ENCODE measurements at places on chromosomes 1 and 21. TPM values are rescaled to one million over a fixed set of nuclear protein-coding genes. Genes with fewer than 3 reads are reported as not detected.

Gene RIPPLY3
- total RNA-seq, result 0.26 TPM

Gene LIN28A
- not detected for total RNA-seq

Gene PDZK1
- 0.16 TPM for total RNA-seq

Gene OR2T2
- total RNA-seq, result not detected

Gene CRYBG2
- total RNA-seq, result 1.1 TPM

Gene TOR1AIP1
- 77.2 TPM for total RNA-seq

Gene TRNP1
- total RNA-seq, result 1.3 TPM

Gene DENND2C
- total RNA-seq, result 0.12 TPM

Gene OVAAL
- total RNA-seq, result not detected

GRCh38 chr1:244545511-244545910 lies 84.4 kb downstream of the CATSPERE start:
- DNase-seq, result no peak

DNA sequence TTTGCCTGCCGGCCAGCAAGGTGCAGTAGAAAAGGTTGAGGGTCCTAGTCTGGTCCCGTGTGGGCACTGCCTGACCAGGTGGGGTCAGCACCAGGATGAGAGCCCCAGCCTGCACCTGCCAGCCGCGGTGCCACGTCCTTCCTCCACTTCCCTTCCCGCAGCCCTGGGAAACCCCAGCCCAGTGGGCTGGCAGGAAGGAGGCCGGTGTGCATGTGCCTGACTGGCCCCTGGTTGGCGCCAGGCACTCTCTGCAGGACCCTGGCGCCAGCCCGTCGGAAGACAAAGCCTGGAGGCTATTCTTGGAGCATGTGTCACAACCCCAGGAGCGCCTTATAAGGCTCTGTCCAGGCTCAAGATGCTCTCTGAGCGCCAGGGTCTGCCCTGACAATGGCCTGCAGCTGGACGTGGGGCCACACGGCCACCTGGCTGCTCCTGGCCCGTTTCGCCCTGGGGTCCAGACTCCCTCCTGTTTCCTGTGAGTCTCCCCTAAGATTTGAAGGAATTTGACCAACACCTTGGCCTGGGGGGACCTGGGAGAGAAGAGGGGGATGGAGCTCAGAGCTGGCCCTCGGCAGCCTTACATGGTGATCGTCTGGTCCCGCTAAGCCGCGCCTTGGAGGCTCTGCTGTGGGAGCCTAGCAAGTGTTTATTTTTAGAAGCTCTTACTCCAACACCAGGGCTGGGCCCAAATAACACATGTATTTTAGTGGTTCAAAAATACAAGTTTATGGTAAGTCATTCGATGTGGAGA lies 31.9 kb upstream of the POFUT2 start:
- DNase-seq, result no peak

- DNase-seq, result no peak
Observed at GRCh38 chr1:160227034-160227433, 21.9 kb downstream of the PEA15 start.

DNA sequence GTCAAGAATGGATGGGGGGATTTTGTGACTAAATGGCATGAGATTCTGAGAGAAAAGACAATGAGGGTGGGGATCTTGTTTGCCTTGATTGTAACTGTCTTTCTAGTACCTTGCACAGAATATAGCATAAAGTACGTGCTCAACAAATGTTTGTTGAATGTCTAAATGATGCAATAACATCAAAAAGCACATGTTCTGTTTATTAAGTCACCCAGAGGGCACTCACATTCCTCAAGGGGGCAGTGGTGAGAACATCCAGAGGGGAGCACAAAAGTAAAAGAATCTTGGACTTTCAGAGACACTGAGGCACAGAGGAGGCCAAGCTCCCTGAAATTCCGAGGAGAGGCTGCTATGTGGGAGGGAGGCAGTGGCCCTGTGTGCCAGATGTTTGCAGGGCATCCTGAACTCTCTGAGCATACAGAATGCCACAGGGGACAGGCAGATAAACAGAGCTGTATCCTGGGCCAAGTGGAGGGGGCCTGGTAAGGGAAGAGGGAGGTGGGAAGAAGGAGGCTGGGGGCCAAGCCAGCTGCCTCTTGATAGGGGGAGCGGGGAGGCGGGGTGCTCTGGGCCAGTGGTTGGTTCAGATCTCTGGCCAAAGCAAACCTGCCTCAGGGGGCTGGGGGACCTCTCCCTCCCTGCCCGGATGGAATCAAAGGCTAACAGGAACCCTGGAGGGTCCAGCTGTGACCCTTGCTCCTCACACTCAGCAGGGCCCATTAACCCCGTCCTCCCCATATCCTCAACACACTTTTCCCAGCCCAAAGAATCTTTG lies 6.5 kb upstream of the ATP1A2 start:
- DNase-seq, result peak; percentile 76

DNA sequence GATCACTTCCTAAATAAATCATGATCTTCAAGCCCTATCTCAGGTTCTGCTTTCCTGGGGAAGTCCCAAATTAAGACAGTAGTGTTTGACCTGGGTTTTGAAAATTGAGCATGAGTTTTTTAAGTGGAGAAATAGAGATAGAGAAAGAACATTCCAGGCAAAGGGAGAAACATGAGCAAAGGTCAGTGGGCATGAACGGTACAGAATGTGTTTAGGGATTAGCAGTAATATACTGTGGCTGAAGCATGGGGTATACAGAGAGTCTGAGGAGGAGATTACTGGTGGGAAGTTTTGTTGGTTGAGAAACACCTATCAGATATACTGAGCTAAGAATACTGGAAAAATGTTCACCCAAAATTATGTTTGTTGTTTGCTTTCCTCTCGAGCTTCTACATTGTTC lies 15.2 kb upstream of the MYSM1 start:
- no peak for DNase-seq

- DNase-seq, result no peak
Observed at GRCh38 chr1:210739627-210740026, 394.3 kb downstream of the KCNH1 start.

- peak; percentile 41 for DNase-seq
Observed at GRCh38 chr1:7406641-7407543, 364.2 kb upstream of the VAMP3 start.

DNA sequence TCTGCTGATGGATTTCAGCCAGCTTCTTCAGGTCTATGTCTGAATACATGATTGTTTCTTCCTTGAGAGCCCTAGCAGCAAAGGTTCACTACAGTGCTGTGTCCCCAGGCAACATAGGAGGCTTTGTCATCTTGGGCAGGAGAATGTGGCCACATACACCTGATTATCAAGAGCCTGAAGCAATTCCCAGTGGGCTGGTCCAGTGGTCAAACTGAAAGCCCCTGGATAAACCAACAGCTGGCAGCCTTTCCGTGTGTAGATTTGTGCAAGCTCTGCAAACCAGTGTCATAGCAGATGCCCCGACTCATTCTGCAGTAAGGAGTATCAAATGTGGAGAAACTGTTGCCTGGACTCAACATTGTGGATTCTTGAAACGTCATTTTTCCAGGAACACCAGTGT lies 2.3 kb upstream of the GIPC2 start:
- DNase-seq, result no peak

GRCh38 chr21:46098303-46099141 lies 610 bp downstream of the COL6A2 start:
- DNase-seq, result no peak

GRCh38 chr1:19918057-19918456 lies 5.4 kb downstream of the PLA2G2E start:
- DNase-seq, result peak; percentile 93

- DNase-seq, result no peak
Observed at GRCh38 chr1:228744356-228744755, 9.1 kb downstream of the RHOU start.

DNA sequence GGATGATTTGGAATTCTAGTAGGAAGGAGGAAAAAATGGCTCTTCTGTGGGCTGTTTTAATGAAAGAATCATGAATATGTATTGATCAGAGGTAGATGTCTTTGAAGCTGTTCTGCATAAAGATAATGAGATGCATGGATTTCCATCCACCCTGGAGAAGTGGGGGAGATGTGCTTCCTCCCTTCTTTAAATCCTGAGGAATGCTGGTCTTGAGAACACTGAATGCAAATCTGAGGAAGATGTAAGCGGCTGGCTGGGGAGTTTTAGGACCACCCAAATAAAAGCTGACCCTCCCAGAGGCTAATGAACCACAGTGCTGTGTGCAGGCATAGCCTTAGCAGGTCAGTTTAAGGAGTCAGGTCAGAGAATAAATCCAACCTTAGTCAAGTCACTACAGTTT lies 37.3 kb downstream of the ZMYND12 start:
- no peak for DNase-seq

- no peak for DNase-seq
Observed at GRCh38 chr21:22191581-22191980, 1193.4 kb downstream of the NCAM2 start.

DNA sequence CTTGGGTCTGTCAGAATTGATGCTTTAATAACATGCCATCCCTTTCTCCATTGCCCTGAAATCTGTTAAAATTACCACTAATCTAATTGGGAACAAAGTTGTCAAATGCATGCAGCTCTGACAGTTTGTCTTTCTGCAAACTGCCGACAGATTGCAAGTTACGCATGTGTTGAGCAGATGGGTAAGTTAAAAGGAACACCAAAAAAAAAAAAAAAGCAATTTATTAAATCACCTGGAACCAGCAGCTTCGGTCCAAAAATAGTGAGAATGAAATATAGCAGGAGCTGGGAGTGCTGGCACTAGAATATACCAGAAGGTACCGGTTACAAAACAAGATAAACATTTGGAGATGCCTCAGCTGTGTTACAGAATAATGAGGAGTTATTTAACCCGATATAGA lies 149.6 kb upstream of the C1orf87 start:
- no peak for DNase-seq

DNA sequence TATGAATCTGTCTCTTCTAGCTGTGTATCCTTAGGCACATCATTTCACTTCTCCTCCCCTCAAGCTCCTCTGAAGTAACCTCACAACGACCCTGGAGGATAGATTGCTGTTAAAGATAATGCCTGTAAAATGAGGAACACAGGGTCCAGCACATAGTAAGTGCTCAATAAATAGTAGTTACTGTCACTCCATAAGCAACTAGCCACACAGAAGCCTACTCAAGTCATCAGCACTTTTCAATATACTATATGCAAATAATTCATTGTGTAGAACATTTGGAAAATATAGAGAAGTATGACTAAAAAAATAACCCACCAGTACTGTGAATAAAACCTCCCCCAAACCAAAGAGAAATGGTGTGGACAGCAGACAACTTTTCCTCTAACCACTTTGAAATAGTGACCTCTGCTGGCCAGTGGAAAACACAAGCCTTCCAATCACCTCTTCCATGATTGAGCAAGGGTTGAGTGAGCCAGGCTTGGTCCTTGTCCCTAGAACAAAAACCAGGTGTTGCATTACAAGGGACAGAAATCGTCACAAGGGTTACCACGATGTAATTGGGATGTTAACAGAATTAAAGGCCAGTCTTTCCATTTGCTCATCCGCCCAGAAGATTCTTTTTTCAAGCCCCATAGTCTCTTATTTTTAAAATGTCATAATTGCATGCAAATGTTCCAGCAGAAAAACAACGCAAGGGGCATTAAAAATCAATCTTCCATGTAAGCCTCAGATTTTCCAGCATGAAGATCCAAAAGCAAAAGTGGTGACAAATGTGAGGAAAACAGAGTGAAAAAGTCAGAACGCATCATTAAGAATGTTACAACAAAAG lies 15.7 kb upstream of the GLIS1 start:
- DNase-seq, result peak; percentile 75

DNA sequence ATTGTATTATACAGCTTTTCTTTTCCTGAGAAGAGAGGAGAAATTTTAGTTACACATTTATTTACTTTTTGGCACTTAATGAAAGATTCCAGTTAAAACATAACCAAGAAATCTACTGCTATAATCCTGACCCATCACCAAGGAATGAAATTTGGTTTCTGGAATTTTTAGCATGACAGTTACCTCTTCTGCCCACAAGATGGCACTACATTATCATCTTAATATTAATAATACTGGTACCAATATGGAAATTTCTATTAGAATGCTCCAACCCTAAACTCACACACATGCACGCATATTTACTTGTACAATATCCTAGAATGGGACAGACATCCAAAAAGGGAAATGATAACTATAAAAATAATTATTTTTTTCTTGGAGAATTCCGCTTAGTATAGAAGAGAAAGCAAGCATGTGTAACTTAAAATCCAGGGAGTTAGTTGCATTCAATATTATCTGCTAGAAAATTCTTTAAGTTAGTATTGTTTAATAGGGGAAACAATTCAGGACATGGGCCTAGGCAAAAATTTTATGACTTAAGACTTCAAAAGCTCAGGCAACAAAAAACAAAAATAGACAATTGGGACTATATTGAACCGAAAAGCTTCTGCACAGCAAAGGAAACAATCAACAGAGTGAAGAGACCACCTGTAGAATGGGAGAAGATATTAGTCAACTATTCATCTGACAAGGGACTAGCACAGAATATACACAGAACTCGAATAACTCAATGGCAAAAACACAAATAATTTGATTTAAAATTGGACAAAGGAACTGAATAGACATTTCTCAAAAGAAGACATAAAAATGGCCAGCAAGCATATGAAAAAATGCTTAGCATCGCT lies 37.4 kb downstream of the MAP3K21 start:
- DNase-seq, result no peak

DNA sequence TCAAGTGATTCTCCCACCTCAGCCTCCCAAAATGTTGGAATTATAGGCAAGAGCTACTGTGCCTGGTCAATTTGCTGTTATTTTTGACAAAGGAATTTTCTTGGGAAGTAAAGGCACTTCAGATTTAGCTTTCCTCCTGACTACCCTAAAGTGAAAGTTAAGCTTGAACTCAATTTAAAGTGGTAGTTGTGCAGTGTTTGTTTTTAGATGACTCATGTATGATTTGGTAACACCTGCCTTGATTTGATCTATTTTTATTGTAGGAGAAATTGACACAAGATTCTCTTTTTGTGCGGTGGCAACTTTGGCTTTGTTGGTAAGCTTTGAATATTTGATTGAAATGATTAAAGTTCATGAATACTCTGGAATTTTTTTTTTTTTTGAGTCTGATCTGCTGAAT lies 5.0 kb downstream of the RABGGTB start:
- DNase-seq, result no peak

GRCh38 chr1:6046279-6046678 lies 591 bp downstream of the KCNAB2 start:
- no peak for DNase-seq

DNA sequence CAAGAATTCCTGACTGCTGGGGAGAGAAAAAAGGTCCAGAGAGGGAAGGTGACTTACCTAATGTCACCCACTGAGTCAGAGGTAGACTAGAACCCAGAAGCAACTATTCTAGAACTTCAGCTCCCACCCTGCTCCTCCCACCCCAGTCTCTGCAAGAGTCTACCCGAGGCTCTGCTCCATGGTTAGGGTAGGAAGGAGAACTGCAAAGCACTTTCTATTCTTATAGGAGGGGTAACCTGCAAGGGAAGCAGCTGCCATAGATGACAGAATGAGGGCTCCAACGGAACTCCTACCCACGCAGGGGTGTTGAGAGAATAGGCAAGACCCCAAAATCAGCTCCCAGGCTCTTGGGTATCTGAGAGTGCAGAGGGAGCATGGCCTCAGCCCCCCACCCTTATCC lies 4.3 kb downstream of the SLC9A1 start:
- DNase-seq, result no peak

DNA sequence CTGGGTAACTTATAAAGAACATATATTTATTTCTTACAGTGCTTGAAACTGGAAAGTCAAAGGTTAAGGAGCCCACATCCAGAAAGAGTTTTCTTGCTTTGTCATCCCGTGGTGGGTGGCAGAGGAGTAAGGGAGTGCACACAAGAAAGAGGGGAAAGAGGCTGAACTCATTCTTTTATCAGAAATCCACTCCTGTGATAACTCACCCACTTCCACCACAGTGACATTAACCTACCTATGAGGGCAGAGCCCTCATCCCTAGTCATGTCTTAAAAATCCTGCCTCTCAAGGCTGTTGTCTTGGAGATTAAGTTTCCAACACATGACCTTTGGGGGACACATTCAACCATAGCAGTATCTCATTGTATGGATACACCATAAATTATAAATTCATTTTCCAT lies 32.5 kb upstream of the RGS4 start:
- no peak for DNase-seq

All from activated CD4-positive, alpha-beta T cell treated with anti-CD3 and anti-CD28 coated beads, Interleukin-2, amount 10 ng/mL, durations not matched to agents 24 days and 14 days (primary cell).